Thymus (tissue), 14 donors: ENCODE measurements at places on chromosomes 4 and X.

- no peak for DNase-seq
Measured at GRCh38 chrX:66030505-66031317, 9.2 kb downstream of the VSIG4 start.

- DNase-seq = no peak
Measured at GRCh38 chr4:124537971-124538370, 174.6 kb downstream of the ANKRD50 start.

GRCh38 chr4:151228189-151229119, 48.5 kb upstream of the PRSS48 start:
- no peak for DNase-seq

GRCh38 chrX:154855256-154855655, 20.8 kb upstream of the SMIM9 start:
- no peak for DNase-seq

- DNase-seq = no peak
Measured at GRCh38 chr4:94341481-94342370, 910 bp downstream of the HPGDS start.

- no peak for DNase-seq
Measured at GRCh38 chrX:153333266-153333665, 687 bp upstream of the ZNF275 start.

DNA sequence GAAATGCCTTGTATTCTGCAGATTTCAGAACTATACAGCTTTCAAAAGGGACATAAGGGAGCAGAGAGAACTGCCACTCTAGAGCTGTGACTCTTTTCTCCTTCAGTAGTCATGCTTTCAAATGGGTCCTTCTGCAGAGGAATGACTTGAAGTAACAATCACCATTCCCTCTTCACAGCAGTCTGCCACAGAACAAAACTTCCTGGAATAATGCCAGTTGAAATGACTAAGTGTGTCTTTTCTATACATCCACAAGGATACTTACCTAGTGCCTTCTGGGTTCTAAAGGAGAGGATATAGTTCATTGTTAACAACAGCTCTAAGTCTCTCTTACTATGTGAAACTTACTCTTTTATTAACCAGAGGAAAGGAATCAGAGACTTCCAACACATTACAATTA, 515.4 kb upstream of the ATOH1 start:
- no peak for DNase-seq

GRCh38 chr4:40603281-40603680, 26.4 kb downstream of the RBM47 start:
- DNase-seq = no peak

- DNase-seq = no peak
Measured at GRCh38 chr4:7434766-7435150, at the start of gene PSAPL1. TSS of gene PSAPL1 (minus strand) at chr4:7434930. CDS start at chr4:7434879, 51 bp downstream.

DNA sequence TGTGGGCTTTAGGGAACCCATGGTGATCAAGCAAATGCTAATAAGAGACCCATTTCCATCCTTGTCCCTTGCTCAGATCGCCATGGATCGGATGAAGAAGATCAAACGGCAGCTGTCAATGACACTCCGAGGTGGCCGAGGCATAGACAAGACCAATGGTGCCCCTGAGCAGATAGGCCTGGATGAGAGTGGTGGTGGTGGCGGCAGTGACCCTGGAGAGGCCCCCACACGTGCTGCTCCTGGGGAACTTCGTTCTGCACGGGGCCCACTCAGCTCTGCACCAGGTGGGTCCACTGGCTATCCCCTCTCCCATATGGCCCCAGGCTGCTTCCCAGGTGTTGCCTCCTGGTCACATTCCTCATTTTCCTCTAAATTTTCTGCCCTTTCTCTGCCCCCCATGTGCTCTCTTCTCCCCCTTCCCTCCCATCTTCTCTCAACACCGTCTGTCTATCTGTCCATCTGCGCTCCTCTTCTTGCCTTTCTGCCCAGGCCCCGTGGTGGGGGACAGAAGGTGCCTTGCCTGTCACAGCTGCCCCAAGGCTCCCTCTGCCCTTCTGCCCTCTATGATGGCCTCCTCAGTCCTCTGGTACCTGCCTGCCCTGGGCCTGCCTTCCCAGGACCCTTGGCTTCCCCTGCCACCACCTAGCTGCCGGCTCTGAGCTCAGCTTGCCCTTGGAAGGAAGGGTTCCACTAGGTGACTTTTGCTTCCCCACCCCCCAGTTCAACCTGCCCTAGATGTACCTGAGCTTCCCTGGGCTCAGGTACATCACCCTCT, 5.2 kb downstream of the CDK16 start:
- DNase-seq = no peak

- DNase-seq = no peak
Measured at GRCh38 chrX:9832811-9833210, 46.6 kb downstream of the SHROOM2 start.
